ENCODE measurements at places on chromosomes 16 and 17. TPM values are rescaled to one million over a fixed set of nuclear protein-coding genes. Genes with fewer than 3 reads are reported as not detected.

DNA sequence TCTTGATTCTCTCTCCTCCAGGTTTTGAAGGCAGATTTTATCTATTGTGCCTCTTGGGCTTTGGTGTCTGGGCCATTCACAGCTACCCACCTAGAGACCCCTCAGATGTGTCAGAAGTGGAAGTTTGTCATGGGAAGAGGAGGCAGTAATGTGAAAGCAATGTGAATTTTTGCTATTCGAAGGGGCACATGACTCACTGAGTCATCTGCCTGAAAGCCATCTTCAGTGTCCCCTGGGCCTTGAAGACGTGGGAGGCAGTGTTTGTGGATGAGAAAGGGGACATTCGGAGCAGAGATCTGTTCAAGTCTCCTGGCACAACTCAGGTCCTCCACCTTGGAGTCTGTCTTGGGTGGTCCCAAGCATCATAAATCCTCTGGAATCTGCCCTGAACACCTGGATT is 530.2 kb downstream of the NPIPA7 start:
- H3K27ac ChIP-seq = no peak overlapping the region
- no peak overlapping the region for H3K4me3 ChIP-seq
- H3K27me3 ChIP-seq = no peaks in the 10 kb centered on the region
- no peak for DNase-seq

DNA sequence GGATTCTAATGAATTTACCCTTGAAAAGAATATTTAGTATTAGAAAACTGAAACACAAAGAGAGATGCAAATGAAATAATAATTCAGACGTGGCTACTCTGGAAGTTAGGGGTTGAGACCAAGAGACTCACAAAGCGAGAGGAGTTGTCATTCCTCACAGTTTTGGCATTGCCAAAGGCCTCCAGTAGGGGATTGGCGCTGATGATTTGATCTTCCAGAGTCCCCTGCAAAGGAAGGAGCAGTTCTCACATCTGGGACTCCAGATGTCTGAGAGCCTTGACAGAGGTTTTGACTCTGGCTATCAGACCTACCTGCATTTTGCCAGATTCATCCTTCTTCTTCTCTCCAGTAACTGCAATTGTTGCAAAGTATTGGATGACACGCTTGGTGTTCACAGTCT is 6.6 kb downstream of the MYH8 start:
- no peak overlapping the region for H3K27ac ChIP-seq
- peaks cover 2% of the 10 kb centered on the region for H3K27me3 ChIP-seq
- H3K36me3 ChIP-seq = no peaks in the 10 kb centered on the region
- DNase-seq = no peak

DNA sequence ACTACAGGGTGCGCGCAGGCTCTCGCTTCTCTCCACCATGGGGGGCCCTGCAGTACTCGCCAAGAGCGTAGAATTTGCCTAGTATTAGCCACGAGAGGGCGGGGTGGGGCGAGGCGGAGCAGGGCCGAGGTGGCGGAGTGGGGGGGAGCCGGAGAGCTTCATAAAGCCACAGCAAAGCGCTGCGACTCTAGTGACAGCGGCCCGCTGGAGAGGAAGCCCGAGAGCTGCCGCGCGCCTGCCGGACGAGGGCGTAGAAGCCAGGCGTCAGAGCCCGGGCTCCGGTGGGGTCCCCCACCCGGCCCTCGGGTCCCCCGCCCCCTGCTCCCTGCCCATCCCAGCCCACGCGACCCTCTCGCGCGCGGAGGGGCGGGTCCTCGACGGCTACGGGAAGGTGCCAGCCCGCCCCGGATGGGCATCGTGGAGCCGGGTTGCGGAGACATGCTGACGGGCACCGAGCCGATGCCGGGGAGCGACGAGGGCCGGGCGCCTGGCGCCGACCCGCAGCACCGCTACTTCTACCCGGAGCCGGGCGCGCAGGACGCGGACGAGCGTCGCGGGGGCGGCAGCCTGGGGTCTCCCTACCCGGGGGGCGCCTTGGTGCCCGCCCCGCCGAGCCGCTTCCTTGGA is at the start of gene TBX21:
TSS of gene TBX21 (plus strand) at position 190 of the 627 bp plus-strand sequence. CDS start at position 409, 219 bp downstream.
- H3K27me3 ChIP-seq = peaks cover 11% of the 10 kb centered on the region
- H3K4me3 ChIP-seq = peak within 1 kb of the TSS; percentile 76
- peak; percentile 85 for DNase-seq
- peak within 1 kb of the TSS; percentile 68 for H3K27ac ChIP-seq

- DNase-seq = no peak
- peaks cover 10% of the 10 kb centered on the region for H3K4me1 ChIP-seq
- H3K27ac ChIP-seq = no peak overlapping the region
These were observed 27.0 kb downstream of the POLR3E start for GRCh38 chr16:22323959-22324786.

GAST gene
- total RNA-seq = not detected

TBC1D3 gene
- 3.1 TPM for total RNA-seq

- H3K27me3 ChIP-seq = no peaks in the 10 kb centered on the region
- peak overlapping the region; percentile 20 for H3K4me3 ChIP-seq
- H3K36me3 ChIP-seq = peaks cover 4% of the 10 kb centered on the region
- peak overlapping the region; percentile 97 for H3K27ac ChIP-seq
These were observed 16.3 kb downstream of the FAM117A start for GRCh38 chr17:49747632-49748031.

- no peak overlapping the region for H3K27ac ChIP-seq
- H3K4me3 ChIP-seq = no peak overlapping the region
- no peak for DNase-seq
These were observed 131.2 kb upstream of the NLRP1 start for GRCh38 chr17:5715478-5715877.
